ENCODE measurements at places on chromosomes 6 and 20. TPM values are rescaled to one million over a fixed set of nuclear protein-coding genes. Genes with fewer than 3 reads are reported as not detected.

- no peak overlapping the region for H3K4me3 ChIP-seq
- DNase-seq: peak; percentile 60
- H3K27ac ChIP-seq: peak overlapping the region; percentile 9
- H3K4me1 ChIP-seq: peaks cover 37% of the 10 kb centered on the region
Measured at GRCh38 chr6:134247231-134247833, 70.6 kb downstream of the SGK1 start.

DNA sequence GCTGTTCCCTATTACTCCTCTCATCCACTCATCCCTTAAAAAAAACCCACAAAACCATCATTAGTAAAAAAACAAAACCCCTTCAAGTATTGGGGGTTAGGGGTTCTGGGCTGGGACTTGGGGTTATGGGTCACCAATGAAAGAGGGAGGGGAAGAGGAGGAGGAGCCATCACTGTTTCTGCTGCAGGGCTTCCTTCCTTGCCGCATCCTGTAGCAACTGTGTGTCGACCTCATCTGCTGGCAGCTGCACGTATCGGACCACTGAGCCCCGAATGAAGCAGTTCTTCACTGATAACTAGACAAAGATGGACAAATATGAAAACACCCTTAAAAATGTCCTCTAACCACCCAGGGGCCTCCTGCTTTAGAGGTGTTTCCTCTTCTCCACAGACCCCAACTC is 2.0 kb upstream of the VARS1 start:
- peaks cover 13% of the 10 kb centered on the region for H3K4me1 ChIP-seq
- H3K27ac ChIP-seq: no peak overlapping the region
- DNase-seq: no peak
- no peak overlapping the region for H3K4me3 ChIP-seq

The TREML2 gene
- not detected for polyA plus RNA-seq

- H3K36me3 ChIP-seq: no peaks in the 10 kb centered on the region
- no peak overlapping the region for H3K27ac ChIP-seq
- peak; percentile 14 for DNase-seq
- no peak overlapping the region for H3K4me3 ChIP-seq
- no peaks in the 10 kb centered on the region for H3K4me1 ChIP-seq
Measured at GRCh38 chr20:12207875-12208274, 290.2 kb downstream of the BTBD3 start.

The CAPN11 gene
- polyA plus RNA-seq: 0.35 TPM

The CSNK2B gene
- polyA plus RNA-seq: 171 TPM

The PHACTR3 gene
- polyA plus RNA-seq: 0.80 TPM

DNA sequence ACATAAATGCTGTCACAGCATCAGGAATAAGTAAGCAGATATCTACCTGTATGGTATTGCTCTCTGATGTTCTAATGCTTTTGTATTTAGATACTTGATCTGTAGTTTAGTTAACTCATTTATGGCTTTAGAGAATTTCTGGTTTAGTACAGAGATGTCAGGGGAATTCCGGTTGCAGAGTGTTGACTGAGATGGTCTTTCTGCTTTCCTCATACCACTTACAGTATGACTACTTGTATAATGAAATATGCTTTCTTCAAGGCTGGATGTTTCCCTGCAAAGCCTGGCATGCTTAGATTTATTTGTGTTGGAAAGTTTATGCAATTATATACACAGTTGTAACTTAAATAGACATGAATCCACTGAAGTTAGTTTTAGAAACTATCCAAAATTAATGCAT is 278.4 kb downstream of the CDH26 start:
- DNase-seq: no peak
- no peaks in the 10 kb centered on the region for H3K36me3 ChIP-seq
